ENCODE measurements at places on chromosomes 11 and 22.

GRCh38 chr22:45329530-45329936 lies 19.8 kb downstream of the FAM118A start:
- no peak overlapping the region for H3K27ac ChIP-seq
- H3K36me3 ChIP-seq, result peaks cover 73% of the 10 kb centered on the region
- no peak for DNase-seq
- peaks cover 3% of the 10 kb centered on the region for H3K4me1 ChIP-seq

DNA sequence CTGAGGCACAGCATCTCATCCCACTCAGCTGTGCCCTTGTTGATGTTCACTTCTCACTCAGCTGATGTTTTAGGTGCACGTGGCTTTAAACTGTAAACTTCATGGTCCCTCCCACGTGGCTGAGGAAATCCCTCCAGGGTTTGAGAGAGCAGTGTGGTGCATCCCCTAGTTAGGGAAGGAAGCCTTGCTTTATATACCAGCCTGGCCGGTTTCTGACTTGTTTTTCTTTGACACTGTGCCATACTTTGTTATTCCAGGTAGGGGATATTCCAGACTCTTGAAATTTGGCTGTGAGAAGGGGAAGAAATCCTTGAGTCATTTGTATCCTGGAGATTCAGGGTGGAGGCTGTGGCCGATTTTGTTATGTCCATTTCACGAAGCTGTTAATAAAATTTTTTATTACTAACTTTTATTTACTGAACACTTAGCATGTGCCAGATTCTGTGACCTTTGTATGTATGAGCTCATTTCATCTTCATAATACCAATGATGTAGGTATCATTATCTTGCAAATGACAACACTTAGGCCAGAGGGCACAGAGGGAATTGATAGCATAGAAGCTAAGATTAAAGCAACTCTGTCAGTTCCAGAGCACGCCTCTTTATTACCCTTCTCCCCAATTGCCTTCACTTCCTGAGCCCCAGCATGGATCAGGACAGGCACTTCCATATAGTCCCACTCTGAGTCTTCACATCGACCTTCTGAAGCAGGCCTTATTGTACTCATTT lies 116.6 kb downstream of the NAV2 start:
- DNase-seq, result no peak
- no peaks in the 10 kb centered on the region for H3K4me1 ChIP-seq
- no peaks in the 10 kb centered on the region for H3K27me3 ChIP-seq
- no peak overlapping the region for H3K4me3 ChIP-seq

- no peak overlapping the region for H3K27ac ChIP-seq
- H3K4me3 ChIP-seq, result no peak overlapping the region
- H3K36me3 ChIP-seq, result no peaks in the 10 kb centered on the region
- DNase-seq, result no peak
Measured at GRCh38 chr11:13009921-13010748, 1.0 kb downstream of the RASSF10 start.

GRCh38 chr22:45429981-45430775 lies 16.7 kb downstream of the RIBC2 start:
- no peak for DNase-seq
- no peaks in the 10 kb centered on the region for H3K36me3 ChIP-seq
- H3K27ac ChIP-seq, result no peak overlapping the region
- H3K4me3 ChIP-seq, result no peak overlapping the region

GRCh38 chr11:117833401-117833891 lies 8.9 kb upstream of the FXYD2 start:
- H3K4me1 ChIP-seq, result peaks cover 44% of the 10 kb centered on the region
- no peak for DNase-seq
- H3K4me3 ChIP-seq, result no peak overlapping the region
- no peak overlapping the region for H3K27ac ChIP-seq

- no peak overlapping the region for H3K27ac ChIP-seq
- DNase-seq, result no peak
- H3K4me3 ChIP-seq, result no peak overlapping the region
- H3K4me1 ChIP-seq, result peaks cover 7% of the 10 kb centered on the region
- H3K36me3 ChIP-seq, result peaks cover 2% of the 10 kb centered on the region
- H3K27me3 ChIP-seq, result no peaks in the 10 kb centered on the region
Measured at GRCh38 chr11:64124147-64124546, 41.8 kb downstream of the MACROD1 start.

DNA sequence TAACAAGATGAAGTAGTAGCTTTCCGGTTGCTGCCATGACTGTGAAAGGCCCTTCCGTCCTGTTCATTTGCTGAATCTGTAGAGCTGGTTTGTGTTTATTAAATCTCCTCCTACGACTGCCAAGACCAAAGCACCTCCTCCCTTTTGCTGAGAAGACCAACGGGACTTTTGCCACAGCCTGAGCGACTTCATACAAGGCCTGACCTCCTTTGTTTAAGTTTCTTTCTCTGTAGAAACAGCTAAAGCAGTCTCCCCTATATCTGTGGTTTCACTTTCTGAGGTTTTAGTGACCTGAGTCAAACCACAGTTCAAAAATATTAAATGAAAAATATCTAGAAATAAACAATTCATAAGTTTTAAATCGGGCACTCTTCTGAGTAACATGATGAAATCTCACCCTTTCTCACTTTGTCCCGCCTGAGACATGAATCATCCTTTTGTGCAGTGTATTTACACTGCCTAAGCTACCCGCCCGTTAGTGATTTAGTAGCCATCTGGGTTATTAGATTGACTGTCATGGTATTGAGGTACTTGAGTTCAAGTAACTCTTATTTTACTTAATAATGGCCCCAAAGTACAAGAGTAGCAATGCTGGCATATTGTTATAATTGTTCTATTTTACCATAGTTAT lies 119.1 kb upstream of the LRRC4C start:
- H3K4me1 ChIP-seq, result no peaks in the 10 kb centered on the region
- no peaks in the 10 kb centered on the region for H3K36me3 ChIP-seq
- no peak overlapping the region for H3K4me3 ChIP-seq
- H3K27ac ChIP-seq, result no peak overlapping the region
- no peaks in the 10 kb centered on the region for H3K27me3 ChIP-seq

GRCh38 chr11:30125456-30125855 lies 105.4 kb upstream of the FSHB start:
- H3K27me3 ChIP-seq, result no peaks in the 10 kb centered on the region
- no peaks in the 10 kb centered on the region for H3K4me1 ChIP-seq
- H3K27ac ChIP-seq, result no peak overlapping the region
- no peak overlapping the region for H3K4me3 ChIP-seq
- DNase-seq, result no peak
- no peaks in the 10 kb centered on the region for H3K36me3 ChIP-seq

DNA sequence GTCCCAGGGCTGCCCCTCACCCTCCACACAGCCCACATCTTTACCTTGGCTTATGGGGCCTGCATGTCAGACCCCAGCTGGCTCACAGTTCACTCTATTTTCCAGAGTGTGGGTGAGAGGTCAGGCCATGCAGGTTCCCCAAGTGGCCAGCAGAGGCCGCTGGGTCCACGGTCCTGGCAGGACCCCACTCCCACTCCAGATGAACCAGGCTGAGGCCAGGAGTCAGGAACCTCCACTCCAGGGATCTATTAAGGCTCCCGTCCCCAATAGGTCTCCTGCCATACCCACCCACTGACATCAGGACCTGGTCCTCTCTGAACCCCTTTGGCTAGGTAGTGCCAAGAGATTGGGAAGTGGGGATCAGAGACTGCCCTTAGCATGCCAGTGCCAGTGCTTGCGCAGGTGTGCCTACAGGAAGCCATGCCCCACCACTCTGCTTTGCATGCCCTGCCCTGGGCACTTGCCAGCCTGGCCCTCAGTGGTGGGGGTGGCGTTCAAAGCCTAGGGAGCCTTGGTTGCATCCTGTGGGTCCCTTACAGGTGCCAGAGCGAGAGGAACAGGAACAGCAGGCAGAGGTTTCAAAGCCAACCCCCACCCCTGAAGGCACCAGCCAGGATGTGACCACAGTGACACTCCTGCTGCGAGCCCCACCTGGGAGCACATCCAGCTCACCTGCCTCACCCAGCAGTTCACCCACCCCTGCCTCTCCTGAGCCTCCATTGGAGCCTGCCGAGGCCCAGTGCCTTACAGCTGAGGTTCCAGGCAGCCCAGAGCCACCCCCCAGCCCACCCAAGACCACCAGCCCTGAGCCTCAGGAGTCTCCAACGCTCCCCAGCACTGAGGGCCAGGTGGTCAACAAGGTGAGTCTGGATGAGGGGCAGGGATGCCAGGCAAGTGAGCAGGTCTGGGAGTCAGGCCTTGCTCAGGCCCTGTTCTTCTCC lies 8.3 kb downstream of the SMTN start:
- peak; percentile 16 for DNase-seq
- H3K27ac ChIP-seq, result no peak overlapping the region
- H3K36me3 ChIP-seq, result no peaks in the 10 kb centered on the region
- no peaks in the 10 kb centered on the region for H3K27me3 ChIP-seq

DNA sequence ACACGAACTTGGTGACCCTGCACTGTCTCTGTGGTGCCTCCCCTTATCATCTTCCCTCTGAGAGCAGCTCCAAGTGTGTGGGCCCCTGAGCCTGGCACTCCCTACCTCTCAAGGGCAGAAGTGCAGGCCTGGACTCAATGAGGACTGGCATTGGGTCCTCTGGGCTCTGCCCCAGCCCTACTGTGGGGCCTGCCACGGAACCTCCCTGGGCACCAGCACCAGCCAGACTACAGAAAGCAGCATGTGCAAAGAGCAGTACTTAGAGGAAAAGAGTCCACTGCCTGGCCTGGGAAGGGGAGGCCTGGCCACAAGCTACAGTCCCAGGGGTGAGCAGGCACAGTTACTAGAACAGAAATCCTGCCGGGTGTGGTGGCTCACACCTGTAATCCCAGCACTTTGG lies 222.5 kb downstream of the DSCAML1 start:
- no peak overlapping the region for H3K27ac ChIP-seq
- H3K27me3 ChIP-seq, result no peaks in the 10 kb centered on the region
- DNase-seq, result no peak

DNA sequence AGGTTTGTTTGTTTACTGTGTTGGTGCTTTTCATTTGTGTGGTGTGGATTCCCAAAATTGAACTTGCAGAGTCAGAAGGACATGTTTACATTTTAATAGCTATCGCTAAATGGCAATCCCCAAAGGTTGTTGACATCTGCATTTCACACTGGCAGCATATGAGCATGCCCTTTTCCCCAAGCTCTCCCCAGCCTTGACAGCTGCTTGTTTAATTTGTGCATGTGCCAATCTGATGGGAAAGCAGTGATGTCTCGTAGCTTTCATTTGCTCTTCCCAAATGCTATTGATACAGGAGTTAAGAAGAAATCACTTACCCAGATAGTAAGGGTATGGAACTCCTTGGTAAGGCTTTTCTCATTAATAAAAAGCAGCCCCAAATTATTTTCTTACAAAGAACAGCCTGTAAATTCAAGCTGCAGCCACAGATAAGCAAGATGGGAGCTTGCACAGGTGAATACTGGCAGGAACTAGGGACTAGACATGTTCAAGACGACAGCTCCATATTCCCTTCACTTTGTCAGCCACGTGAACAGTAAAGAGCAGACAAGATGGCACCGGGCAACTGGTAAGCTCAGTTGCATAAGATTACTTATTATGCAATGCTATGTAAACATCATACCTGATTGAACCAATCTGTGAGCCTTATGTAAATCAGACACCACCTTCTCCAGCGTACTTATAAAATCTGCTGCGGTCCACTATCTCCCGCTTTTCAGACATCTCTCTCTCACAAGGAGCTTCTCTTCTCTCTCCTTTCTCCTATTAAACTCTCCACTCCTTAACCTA lies 87.4 kb downstream of the IGLL5 start:
- H3K4me3 ChIP-seq, result no peak overlapping the region
- no peaks in the 10 kb centered on the region for H3K27me3 ChIP-seq
- H3K27ac ChIP-seq, result no peak overlapping the region
- H3K36me3 ChIP-seq, result no peaks in the 10 kb centered on the region

- DNase-seq, result no peak
- H3K27me3 ChIP-seq, result no peaks in the 10 kb centered on the region
- no peaks in the 10 kb centered on the region for H3K4me1 ChIP-seq
- no peak overlapping the region for H3K4me3 ChIP-seq
- no peaks in the 10 kb centered on the region for H3K36me3 ChIP-seq
- H3K27ac ChIP-seq, result no peak overlapping the region
Measured at GRCh38 chr11:79165908-79166307, 274.9 kb downstream of the TENM4 start.

DNA sequence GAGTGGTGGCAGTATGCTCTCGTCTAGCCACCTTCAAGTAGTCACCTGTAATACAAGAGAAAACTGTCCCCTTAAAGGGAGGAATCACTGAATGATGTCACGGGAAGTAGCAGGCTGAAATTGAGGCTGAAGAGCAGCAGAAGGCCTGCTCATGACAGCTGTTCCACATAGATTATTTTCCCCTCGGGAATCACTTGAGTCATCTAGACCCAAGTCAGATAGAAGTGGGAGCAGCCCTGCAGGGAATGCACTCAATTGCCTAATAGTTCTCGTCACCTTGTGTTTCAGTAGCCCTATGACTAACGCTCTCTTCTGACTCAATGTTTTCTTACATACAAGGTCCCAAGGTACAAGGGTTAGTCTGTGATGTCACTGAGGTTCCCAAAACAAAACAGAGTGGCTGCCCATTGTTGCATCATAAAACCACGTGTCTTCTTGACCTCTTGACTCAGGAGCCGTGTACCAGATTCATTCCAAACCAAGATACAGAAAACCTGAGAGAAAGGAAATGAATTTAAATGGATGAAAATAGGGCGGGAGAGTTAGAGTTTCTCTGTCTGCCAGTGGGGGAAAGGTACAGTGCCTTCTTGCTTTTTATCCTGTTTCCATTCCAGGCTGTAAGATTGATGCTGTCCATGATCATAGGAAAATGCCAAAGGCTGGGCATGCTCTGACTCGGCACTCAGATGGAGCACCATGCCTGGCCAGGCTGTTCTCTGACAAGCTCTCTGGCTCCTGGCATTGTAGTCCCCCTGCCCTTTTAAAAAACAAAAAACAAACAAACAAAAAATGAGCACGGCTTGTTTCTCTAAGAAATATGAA lies 21.6 kb upstream of the C11orf96 start:
- no peaks in the 10 kb centered on the region for H3K4me1 ChIP-seq
- no peak overlapping the region for H3K4me3 ChIP-seq
- no peaks in the 10 kb centered on the region for H3K27me3 ChIP-seq
- H3K36me3 ChIP-seq, result peaks cover 54% of the 10 kb centered on the region
- no peak for DNase-seq

GRCh38 chr11:8531312-8531711 lies 62.7 kb downstream of the STK33 start:
- H3K4me1 ChIP-seq, result no peaks in the 10 kb centered on the region
- H3K4me3 ChIP-seq, result no peak overlapping the region
- no peaks in the 10 kb centered on the region for H3K27me3 ChIP-seq
- no peaks in the 10 kb centered on the region for H3K36me3 ChIP-seq

DNA sequence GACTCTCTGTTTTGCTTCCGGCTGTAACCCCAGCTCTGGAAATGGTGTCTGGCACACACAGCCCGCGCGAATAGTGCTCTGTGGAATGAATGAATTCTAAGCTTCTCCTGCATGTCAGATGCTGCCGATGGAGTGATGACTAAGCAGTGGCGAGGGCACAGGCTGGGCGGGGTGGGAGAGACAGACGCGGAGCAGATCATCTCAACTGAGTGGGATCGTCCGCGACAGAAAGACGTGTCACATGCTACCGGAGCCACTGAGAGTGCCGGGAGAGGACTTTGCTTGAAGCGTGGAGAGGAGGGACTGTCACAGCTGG lies 334.5 kb downstream of the CTTN start:
- H3K27me3 ChIP-seq, result no peaks in the 10 kb centered on the region
- no peak overlapping the region for H3K4me3 ChIP-seq
- H3K36me3 ChIP-seq, result no peaks in the 10 kb centered on the region
- H3K27ac ChIP-seq, result no peak overlapping the region
